ENCODE measurements at places on chromosomes 5 and 9.
A peak's percentile ranks its signal among the peaks of the same experiment; 100 is the strongest.

DNA sequence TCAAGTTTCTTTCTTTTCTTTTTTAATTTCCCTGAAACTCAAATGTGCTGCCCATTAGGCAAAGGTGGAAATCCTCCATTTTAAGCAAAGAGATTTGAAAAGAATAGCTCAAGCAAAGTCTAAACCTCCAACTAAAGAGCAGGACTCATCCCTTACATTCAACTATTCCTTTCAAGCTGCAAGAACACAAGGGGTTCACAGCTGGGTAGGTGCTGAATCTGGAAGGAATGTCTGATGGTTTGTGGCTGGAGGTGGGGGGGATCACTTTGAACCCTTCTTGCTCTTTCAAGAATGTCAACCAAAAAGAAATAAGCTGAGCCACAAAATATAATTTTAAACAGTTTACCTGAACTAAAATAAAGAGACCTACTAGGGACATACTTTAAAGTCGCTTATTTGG is 375.7 kb upstream of the CDH10 start:
- H3K36me3 ChIP-seq: no peaks in the 10 kb centered on the region
- no peaks in the 10 kb centered on the region for H3K4me1 ChIP-seq
- H3K4me3 ChIP-seq: no peak overlapping the region
- no peak overlapping the region for H3K27ac ChIP-seq

GRCh38 chr5:151632941-151633340 is 41.8 kb upstream of the FAT2 start:
- H3K27me3 ChIP-seq: no peaks in the 10 kb centered on the region
- no peak for DNase-seq
- no peaks in the 10 kb centered on the region for H3K4me1 ChIP-seq
- H3K4me3 ChIP-seq: no peak overlapping the region

- H3K36me3 ChIP-seq: no peaks in the 10 kb centered on the region
- peak; percentile 31 for DNase-seq
- no peaks in the 10 kb centered on the region for H3K4me1 ChIP-seq
- H3K27ac ChIP-seq: peak overlapping the region; percentile 30
- H3K4me3 ChIP-seq: no peak overlapping the region
Measured at GRCh38 chr9:125586172-125586511, 120.9 kb downstream of the MAPKAP1 start.

DNA sequence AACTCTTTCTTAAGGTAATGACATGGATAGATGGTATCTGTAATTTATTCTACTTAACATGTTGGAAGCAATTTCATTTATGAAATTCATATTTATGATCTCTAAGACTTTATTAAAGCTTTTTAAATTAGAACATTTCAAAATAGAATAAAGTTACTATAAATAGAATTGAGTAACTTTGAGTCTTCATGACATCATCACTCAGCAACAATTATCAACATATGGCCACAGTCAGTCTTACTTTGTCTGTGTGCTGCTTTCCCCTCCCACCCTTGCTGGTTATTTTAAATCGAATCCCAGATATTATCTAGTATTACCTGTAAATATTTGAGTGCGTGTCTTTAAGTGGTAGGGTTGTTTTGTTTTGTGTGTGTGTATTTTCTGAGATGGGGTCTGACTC is 65.2 kb downstream of the IPO11 start:
- no peak overlapping the region for H3K27ac ChIP-seq
- H3K4me3 ChIP-seq: no peak overlapping the region
- H3K4me1 ChIP-seq: no peaks in the 10 kb centered on the region
- no peak for DNase-seq
- no peaks in the 10 kb centered on the region for H3K27me3 ChIP-seq

DNA sequence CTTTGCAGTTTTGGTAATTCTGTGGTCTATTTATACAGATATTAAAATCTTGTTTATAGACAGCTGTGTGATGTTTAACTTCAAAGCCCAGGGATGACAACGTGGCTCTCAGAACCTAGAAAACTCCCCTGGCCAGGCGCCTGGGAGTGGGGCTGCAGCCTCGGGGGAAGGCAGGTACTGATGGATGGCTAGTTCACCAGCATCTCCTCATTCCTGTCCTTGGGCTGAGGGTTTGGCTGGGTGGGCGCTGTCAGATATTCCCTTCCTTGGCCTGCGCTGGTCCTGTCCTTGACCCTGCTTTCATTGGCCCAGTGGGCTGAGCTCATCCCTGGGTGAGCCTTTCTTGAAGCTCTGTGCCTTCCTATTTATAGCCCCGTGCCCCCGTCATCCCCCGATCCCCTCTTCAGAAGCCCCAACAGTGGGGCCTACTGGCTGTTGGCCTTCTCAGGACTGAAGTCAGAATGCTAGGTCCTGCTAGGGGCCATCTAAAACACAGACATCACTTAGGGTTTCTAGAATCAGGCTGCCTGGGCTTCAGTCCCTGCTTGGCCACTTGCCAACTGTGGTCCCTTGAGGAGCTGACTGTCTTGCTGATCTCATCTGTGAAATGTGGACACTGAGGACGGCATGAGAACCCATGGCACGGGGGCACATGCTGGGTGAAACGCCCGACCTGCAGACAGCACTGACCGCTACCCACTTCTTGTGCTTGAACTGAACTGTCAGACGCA is 20.9 kb downstream of the SH3GLB2 start:
- H3K36me3 ChIP-seq: no peaks in the 10 kb centered on the region
- H3K4me3 ChIP-seq: no peak overlapping the region
- no peaks in the 10 kb centered on the region for H3K27me3 ChIP-seq
- peaks cover 9% of the 10 kb centered on the region for H3K4me1 ChIP-seq
- DNase-seq: no peak

DNA sequence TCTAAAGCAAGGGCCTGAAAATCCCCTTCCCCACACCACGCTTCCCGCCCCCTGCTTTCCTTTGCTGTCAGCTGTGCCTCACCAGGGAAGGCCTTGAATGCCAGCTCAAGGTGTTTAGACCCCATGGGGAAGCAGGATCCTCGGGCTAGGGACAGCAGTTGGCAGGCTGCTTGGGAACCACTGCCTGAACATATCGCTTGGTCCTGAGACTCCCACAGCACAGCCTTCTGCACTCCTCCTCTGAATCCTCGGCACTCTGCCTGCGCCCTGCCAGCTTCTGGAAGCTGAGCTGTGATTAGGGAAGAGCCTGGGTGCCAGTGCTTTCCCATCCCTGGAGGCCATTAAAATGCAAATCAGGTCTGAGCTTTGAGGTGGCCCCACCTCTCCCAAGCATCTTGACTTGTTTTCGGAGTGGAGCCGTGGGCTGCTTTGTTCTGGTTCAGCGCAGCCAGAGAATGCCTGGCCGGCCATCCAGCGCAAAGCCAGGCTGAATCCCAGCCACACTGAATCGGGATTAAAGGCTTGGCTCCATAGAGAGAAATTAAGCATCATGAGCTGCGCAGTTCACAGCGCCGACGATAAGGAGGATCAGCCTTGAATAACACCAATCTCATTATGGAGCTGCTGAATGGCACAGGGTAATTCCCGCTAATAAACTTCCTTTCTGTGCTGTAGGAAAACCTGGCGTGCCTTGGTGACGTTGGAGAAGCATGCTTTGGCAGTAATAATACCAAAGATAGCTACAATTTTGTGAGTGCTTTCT is 40.0 kb downstream of the AMBP start:
- DNase-seq: no peak
- H3K4me3 ChIP-seq: no peak overlapping the region
- H3K27me3 ChIP-seq: no peaks in the 10 kb centered on the region
- no peaks in the 10 kb centered on the region for H3K36me3 ChIP-seq

- no peaks in the 10 kb centered on the region for H3K36me3 ChIP-seq
- no peaks in the 10 kb centered on the region for H3K27me3 ChIP-seq
- no peak overlapping the region for H3K4me3 ChIP-seq
- H3K4me1 ChIP-seq: no peaks in the 10 kb centered on the region
- DNase-seq: no peak
Measured at GRCh38 chr9:69946800-69947437, 96.7 kb upstream of the MAMDC2 start.

DNA sequence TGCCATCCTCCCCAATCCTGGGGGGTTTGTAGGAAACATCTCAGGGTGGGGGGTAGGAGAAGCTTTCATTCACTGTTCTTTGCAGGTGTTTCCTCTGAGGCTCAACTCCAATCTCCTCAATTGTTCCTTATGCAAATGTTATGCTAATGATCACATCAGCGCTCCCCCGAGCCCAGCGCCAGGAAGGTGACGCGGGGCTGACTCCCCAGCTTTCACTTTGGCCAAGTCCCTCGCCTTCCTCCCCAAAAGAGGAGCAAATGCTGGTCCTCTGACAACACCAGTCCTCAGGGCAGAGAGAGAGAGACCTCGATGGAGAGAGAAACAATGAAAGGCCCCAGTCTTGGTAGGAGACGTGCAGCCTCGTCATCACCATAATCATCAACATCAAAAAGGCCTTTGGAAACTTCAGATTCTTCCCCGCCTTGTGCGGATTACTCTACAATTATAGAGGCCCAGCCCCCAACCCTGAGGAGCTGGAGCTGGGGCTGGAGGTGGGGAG is 39.1 kb downstream of the PCDH1 start:
- peaks cover 19% of the 10 kb centered on the region for H3K4me1 ChIP-seq
- no peak for DNase-seq
- H3K27me3 ChIP-seq: no peaks in the 10 kb centered on the region
- H3K36me3 ChIP-seq: no peaks in the 10 kb centered on the region
